ENCODE measurements at places on chromosomes 16 and 17.

DNA sequence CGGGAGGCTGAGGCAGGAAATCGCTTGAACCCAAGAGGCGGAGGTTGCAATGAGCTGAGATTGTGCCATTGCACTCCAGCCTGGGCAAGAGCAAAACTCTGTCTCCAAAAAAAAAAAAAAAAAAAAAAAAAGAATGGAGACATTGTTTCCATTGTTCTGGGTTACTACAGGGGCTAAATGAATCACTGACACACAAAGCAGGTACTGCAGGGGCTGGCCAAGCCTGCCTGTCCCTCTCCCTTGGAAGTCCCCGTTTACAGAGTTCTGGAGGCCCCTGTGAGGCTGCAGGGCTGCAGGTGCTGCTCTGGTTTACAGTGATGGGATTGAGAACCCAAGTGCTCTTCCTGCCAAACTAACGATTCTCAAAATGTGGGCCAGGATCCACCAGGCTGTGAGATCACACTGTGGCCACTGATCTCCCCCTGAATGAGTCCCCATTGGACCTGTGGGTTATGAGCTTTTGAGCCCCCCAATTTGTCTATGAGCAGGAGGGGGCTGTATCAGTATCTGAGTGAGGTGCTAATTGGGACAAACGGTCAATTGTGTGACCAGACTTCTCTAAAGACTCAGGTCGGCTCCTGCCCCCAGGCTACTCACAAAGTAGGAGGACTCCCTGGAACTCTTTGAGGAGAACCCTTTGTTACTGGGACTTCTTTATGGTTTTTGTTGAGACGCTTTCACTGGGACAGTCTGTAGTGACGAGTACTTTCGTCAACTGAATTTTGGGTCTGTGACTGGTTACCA, 39.0 kb downstream of the DNAH17 start:
- DNase-seq = no peak

DNA sequence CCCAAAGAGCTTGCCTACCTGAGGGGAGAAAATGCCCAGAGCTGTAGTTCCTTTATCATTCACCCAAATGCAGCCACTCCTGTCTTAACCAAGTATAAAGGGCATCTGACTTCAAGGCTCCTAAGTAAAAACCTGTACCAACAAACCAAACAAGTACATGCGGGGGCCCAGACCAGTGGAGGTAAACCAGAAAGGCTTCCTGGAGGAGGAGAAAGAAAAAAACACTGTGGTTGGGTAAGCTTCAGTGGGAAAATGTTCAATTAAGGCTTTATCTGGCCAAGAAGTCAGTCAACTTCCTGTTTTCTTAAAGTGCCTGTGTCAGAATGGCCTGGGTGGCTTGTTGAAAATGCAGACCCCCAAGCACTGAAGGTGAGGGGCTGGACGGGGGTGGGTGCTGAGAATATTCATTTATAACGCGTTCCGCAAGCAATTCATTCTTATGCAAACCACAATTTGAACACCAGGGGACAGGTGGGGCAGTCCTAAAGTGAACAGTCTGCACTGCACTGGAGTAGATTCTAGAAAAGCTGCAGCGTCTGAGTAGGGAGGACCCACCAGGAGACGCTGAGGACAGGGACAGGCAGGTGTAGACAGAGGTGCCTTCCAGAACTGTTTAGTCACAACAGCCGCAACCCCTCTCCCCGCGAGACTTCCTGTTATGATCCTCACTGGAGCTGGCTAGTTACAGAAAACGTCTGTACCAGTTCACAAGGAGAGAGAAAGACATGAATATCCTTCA, 467.1 kb downstream of the SOX9 start:
- no peak for DNase-seq

GRCh38 chr17:44863061-44863918, 15.6 kb downstream of the HIGD1B start:
- no peak for DNase-seq

- DNase-seq = no peak
These were observed 54.4 kb upstream of the NETO2 start for GRCh38 chr16:47198180-47198575.

GRCh38 chr16:87580855-87581261, 21.4 kb upstream of the JPH3 start:
- no peak for DNase-seq

DNA sequence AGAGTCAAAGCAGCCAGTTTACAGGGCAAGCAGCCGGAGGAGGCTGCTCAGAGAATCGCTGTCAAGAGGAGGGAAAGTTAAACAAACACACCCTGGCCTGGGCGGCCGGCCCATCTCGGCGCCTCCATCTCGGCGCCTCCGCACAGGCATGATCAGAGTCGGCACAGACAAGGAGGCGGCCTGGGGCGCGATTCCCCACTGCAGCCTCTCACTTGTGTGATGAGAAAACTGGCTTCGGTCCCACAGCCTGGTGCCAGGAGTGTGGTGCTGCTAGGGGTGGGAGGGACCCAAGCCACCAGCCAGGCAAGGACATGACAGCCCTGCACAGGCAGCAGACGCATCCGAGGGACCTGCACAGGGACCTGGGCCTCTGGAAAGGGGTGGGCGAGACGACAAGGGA, 17.7 kb downstream of the SLC38A10 start:
- DNase-seq = no peak

Measured in ascending aorta (tissue), 2 donors.